Common myeloid progenitor, CD34-positive (primary cell): ENCODE measurements at places on chromosomes 13 and 19.

DNA sequence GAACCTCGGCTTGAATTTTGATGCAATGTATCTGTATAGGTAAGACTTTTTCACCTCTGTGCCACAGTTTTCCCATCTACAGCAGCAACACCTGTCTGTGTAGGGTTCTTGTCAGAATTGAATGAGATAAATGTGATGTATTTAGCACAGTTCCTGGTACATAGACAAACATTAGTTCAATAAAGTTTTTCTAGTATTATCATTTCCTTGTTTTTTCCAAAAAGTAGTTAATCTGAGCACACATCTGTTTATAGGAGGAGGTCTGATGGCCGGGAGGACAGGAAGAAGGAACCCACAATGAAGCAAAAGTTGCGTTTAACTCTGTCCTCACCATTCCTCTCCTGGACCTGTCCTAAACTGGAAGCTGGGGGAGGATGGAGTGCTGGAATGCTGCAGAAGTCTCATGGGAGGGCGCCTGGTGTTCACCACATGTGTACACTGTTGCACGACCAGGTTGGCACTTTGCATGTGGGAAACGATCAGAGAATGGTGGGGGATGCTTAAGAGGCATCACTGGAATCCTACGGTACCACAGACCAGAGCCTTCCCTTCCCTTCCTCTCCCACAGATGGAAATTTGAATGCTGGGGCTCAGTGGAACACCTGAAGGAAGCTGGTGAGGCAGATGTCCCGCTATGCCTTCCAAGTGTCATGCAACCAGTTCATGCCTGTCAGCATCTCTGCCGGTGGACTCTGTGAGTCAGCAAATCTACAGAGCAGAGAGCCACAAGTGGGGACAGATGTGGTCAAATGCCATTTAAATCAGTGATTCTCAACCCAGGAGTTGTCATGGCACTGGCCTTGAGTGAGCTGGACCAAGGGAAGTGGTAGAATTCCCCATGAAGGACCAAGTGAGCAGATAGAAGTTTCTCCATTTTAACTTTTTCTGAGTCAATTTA is 315.6 kb downstream of the DLEU7 start:
- peaks cover 30% of the 10 kb centered on the region for H3K4me1 ChIP-seq
- no peak overlapping the region for H3K27ac ChIP-seq
- H3K27me3 ChIP-seq, result no peaks in the 10 kb centered on the region
- peak; percentile 75 for DNase-seq

- peaks cover 46% of the 10 kb centered on the region for H3K27me3 ChIP-seq
- no peak within 1 kb of the TSS for H3K27ac ChIP-seq
- H3K36me3 ChIP-seq, result no peaks in the 10 kb centered on the region
- peak within 1 kb of the TSS; percentile 63 for H3K4me3 ChIP-seq
Measured at GRCh38 chr19:54415208-54415900, at the start of gene TTYH1. TTYH1 (plus strand) TSS chr19:54415464; CDS start chr19:54415553, 89 bp downstream.

GRCh38 chr19:1449467-1450442 is at the start of gene APC2:
APC2 (plus strand) TSS chr19:1450121; CDS start chr19:1453002, 2,881 bp downstream.
- H3K27me3 ChIP-seq, result peaks cover 86% of the 10 kb centered on the region
- no peak within 1 kb of the TSS for H3K27ac ChIP-seq
- no peaks in the 10 kb centered on the region for H3K36me3 ChIP-seq
- H3K4me1 ChIP-seq, result peaks cover 31% of the 10 kb centered on the region

GRCh38 chr19:32901504-32902161 is 32.1 kb upstream of the SLC7A9 start:
- no peak overlapping the region for H3K4me3 ChIP-seq
- H3K27ac ChIP-seq, result no peak overlapping the region
- H3K27me3 ChIP-seq, result no peaks in the 10 kb centered on the region
- no peaks in the 10 kb centered on the region for H3K4me1 ChIP-seq
- DNase-seq, result no peak
- H3K36me3 ChIP-seq, result peaks cover 32% of the 10 kb centered on the region

GRCh38 chr13:25462301-25463125 is 90.7 kb downstream of the ATP8A2 start:
- no peak for DNase-seq
- no peak overlapping the region for H3K4me3 ChIP-seq
- no peak overlapping the region for H3K27ac ChIP-seq
- peaks cover 2% of the 10 kb centered on the region for H3K27me3 ChIP-seq
- H3K4me1 ChIP-seq, result no peaks in the 10 kb centered on the region

DNA sequence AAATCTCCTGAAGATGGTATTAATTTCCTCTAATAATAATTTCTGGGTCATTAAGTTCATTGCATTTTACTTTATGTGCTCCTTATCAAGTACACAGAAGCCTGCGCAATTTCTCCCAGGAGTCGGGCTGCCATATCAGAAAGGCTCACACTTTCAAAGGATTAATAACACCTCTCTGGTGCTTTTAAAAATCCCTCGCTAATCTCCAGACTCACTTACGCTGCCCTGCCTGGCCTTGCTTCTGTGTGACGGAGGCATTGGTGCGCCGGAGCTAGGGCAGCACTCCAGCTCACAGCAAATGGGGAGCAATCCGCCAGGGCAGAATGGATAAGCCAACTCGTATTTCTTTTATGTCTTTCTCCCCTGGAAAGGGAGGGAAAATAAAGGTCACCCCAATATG is 300.8 kb downstream of the EFNB2 start:
- DNase-seq, result no peak
- H3K27ac ChIP-seq, result no peak overlapping the region
- no peaks in the 10 kb centered on the region for H3K36me3 ChIP-seq
- H3K27me3 ChIP-seq, result no peaks in the 10 kb centered on the region
- H3K4me1 ChIP-seq, result no peaks in the 10 kb centered on the region

- no peaks in the 10 kb centered on the region for H3K4me1 ChIP-seq
- no peaks in the 10 kb centered on the region for H3K27me3 ChIP-seq
- H3K36me3 ChIP-seq, result no peaks in the 10 kb centered on the region
Measured at GRCh38 chr13:92362717-92363116, 863.9 kb upstream of the GPC6 start.

- peaks cover 17% of the 10 kb centered on the region for H3K4me1 ChIP-seq
- no peak overlapping the region for H3K4me3 ChIP-seq
- H3K27me3 ChIP-seq, result no peaks in the 10 kb centered on the region
- H3K36me3 ChIP-seq, result no peaks in the 10 kb centered on the region
- DNase-seq, result no peak
Measured at GRCh38 chr19:17070912-17071311, 4.3 kb downstream of the HAUS8 start.

DNA sequence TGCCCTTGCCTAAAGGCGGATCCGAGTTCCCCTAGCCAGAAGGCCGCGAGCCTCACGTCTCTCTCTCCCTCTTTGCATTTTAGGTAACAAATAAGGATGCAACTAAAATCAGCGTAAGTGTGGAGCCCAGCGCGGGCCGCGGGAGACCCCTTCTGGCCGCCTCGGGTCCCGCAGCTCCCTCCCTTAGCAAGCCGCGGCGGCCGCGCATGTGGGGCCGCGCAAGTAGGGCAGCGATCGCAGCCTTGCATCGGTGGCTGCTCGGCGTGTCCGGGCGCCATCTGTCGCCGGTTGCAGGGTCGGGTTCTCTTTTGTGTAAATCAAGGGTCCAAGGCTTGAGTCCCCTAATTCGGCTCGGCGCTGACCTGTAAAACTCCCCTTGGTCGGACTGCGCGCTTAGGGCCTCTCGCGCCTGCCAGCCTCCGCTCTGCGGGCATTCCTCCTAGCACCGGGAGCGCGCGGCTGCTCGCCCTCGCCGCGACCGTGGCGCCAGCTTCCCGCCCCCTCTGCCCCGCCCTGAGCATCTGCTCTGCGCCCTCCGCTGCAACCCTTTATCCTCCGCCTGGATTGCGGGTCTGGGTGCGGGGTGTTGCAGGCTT is 2.7 kb downstream of the VSTM2B start:
- peak; percentile 88 for DNase-seq
- H3K36me3 ChIP-seq, result no peaks in the 10 kb centered on the region
- H3K27me3 ChIP-seq, result peaks cover 53% of the 10 kb centered on the region
- peaks cover 53% of the 10 kb centered on the region for H3K4me1 ChIP-seq
- peak overlapping the region; percentile 57 for H3K4me3 ChIP-seq

- H3K4me1 ChIP-seq, result no peaks in the 10 kb centered on the region
- H3K27ac ChIP-seq, result no peak overlapping the region
- no peaks in the 10 kb centered on the region for H3K27me3 ChIP-seq
- no peak overlapping the region for H3K4me3 ChIP-seq
Measured at GRCh38 chr13:29454931-29455481, 140.5 kb downstream of the SLC7A1 start.

- H3K36me3 ChIP-seq, result no peaks in the 10 kb centered on the region
- H3K4me1 ChIP-seq, result no peaks in the 10 kb centered on the region
- no peak overlapping the region for H3K27ac ChIP-seq
- no peak overlapping the region for H3K4me3 ChIP-seq
Measured at GRCh38 chr13:101941095-101941783, 460.6 kb downstream of the FGF14 start.

DNA sequence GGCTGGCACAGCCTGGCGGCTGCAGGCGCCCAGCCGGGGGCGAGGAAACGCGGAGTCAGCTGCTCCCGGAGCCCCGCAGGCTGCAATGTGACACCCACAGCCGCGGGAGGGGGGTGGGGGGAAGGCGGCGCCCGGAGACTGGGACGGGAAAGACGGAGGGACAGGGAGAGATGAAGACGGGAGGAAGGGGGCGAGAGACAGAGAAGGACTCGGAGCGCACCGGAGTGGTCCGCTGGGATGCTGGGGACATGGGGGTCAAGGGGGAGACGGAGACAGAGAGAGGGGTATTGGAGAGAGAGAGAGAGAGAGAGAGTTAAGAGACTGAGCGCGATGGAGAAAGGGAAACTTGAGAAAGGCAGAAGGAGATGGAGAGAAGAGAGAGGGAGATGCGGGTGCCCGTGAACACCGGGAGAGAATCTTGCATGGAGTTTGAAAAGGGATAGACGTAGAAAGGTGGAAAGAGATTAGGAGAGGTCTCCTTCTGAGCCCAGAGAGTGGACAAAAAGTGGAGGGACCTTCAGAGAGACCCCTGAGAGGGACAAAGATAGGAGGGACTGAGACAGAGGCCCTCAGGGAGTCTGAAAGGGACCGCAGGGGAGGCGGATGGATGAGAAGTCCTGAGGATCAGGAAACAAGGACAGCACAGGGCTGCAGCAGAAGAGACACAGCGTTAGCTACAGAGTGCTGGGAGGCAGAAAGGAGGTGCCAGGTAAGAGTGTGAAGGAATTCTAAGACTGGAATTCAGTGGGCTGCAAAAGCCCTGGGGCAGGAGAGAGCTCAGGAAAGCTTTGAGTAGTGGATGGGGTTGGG is 1.0 kb downstream of the SCN1B start:
- peaks cover 21% of the 10 kb centered on the region for H3K36me3 ChIP-seq
- no peak overlapping the region for H3K27ac ChIP-seq
- DNase-seq, result no peak
- H3K4me3 ChIP-seq, result no peak overlapping the region

- no peak overlapping the region for H3K27ac ChIP-seq
- no peak overlapping the region for H3K4me3 ChIP-seq
- H3K4me1 ChIP-seq, result no peaks in the 10 kb centered on the region
- H3K36me3 ChIP-seq, result peaks cover 13% of the 10 kb centered on the region
- H3K27me3 ChIP-seq, result no peaks in the 10 kb centered on the region
Measured at GRCh38 chr19:5067678-5068077, 98.8 kb downstream of the KDM4B start.

DNA sequence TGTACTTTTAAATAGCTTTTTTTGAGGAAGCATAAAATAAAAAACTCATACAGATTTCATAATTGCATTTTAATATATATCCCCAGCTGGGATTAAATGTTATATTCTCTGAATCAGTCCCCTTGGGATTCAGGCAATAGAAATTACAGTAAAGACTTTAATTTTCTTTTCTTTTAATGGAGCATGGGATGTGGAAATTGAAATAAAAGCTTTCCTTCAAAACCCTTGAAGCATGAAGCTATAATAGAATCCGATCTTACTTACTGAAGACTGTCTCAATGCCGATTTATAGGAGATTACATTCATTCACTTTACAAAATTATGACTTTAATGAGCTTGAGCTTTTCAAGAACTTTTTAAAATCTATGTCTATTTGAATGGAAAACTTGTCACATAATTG is 243.4 kb downstream of the SPRY2 start:
- no peak overlapping the region for H3K27ac ChIP-seq
- H3K4me3 ChIP-seq, result no peak overlapping the region
- H3K36me3 ChIP-seq, result no peaks in the 10 kb centered on the region
- DNase-seq, result no peak
- H3K4me1 ChIP-seq, result no peaks in the 10 kb centered on the region

DNA sequence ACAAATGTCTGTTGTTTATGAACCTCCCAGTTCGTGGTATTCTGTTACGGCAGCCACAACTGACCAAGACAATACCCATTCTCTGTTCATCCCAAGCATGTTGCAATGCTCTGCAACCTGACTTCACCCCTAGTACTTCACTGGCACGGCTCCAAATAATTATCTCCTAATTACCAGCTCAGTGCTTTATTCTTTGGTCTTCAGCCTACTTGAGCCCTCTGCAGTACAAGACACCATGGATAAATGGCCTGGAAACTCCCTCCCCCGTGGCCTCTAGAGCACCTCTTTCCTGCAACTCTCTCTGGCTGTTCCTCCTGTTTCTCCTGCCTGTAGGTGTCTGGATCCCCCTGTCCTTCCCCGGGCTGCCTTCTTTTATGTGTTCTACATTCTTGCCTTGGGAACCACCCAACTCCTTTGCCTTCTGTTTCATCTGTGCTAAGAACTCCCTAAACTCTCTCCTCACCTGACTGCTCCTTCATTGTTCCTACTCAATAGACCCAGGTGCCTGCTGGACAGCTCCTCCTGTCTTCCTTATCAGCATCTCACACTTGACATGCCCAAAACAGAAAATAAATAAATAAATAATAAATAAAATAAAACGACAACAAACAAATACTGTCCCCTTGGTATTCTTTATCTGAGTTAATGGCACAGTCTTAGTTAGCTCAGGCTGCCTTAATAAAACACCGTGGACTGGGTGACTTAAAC is 200.4 kb upstream of the IPO5 start:
- H3K4me1 ChIP-seq, result no peaks in the 10 kb centered on the region
- no peaks in the 10 kb centered on the region for H3K36me3 ChIP-seq
- no peaks in the 10 kb centered on the region for H3K27me3 ChIP-seq
- no peak overlapping the region for H3K27ac ChIP-seq

- H3K27ac ChIP-seq, result no peak overlapping the region
- H3K4me3 ChIP-seq, result no peak overlapping the region
- H3K36me3 ChIP-seq, result peaks cover 49% of the 10 kb centered on the region
- H3K27me3 ChIP-seq, result no peaks in the 10 kb centered on the region
- DNase-seq, result no peak
- H3K4me1 ChIP-seq, result no peaks in the 10 kb centered on the region
Measured at GRCh38 chr19:2759965-2760364, 20.1 kb upstream of the SLC39A3 start.

- H3K27ac ChIP-seq, result no peak within 1 kb of the TSS
- H3K4me3 ChIP-seq, result peak within 1 kb of the TSS; percentile 1
- H3K27me3 ChIP-seq, result peaks cover 42% of the 10 kb centered on the region
- H3K4me1 ChIP-seq, result peaks cover 45% of the 10 kb centered on the region
Measured at GRCh38 chr13:83881917-83882605, at the start of gene SLITRK1. SLITRK1 (minus strand) TSS chr13:83882474; CDS start chr13:83881507, 967 bp downstream.

- H3K27me3 ChIP-seq, result no peaks in the 10 kb centered on the region
- H3K36me3 ChIP-seq, result no peaks in the 10 kb centered on the region
- no peaks in the 10 kb centered on the region for H3K4me1 ChIP-seq
- no peak for DNase-seq
- no peak overlapping the region for H3K4me3 ChIP-seq
Measured at GRCh38 chr13:91264484-91264883, 83.0 kb upstream of the MIR17HG start.
